ENCODE measurements at places on chromosomes 4 and X. TPM values are rescaled to one million over a fixed set of nuclear protein-coding genes. Genes with fewer than 3 reads are reported as not detected.

The SLC9B1 gene
- 1.5 TPM for total RNA-seq

The USP17L25 gene
- total RNA-seq = not detected

The DCAF4L1 gene
- total RNA-seq = 0.35 TPM

The ITIH6 gene
- not detected for total RNA-seq

The EMCN gene
- total RNA-seq = not detected

The SCFD2 gene
- 31.0 TPM for total RNA-seq

The CACNA1F gene
- total RNA-seq = 1.2 TPM

The GAGE1 gene
- not detected for total RNA-seq

The CTSO gene
- total RNA-seq = 13.7 TPM

The FATE1 gene
- total RNA-seq = not detected

The FAM236A gene
- not detected for total RNA-seq

- H3K36me3 ChIP-seq = no peaks in the 10 kb centered on the region
- H3K27me3 ChIP-seq = no peaks in the 10 kb centered on the region
- H3K27ac ChIP-seq = no peak overlapping the region
- H3K4me1 ChIP-seq = peaks cover 7% of the 10 kb centered on the region
- no peak for DNase-seq
Observed at GRCh38 chr4:86963697-86964096, 28.9 kb downstream of the AFF1 start.

DNA sequence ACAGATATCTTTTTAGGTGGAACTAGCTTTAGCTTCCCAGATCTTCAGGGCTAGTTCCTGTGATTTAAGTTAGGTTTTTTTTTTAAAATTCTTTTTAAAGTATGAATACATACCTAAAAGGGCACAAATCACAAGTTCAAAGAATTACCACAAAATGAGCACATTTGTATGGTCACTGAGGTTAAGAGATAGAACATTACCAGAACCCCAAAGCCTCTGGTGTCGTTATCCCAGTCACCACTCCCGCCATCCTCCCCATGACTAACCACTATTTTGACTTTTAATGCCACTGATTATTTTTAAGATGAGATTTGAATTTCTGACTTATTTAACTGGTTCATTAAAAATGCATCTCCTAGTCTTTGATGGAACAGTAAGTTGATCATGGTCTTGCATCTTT lies 5.4 kb downstream of the PGK1 start:
- DNase-seq = no peak
- no peak overlapping the region for H3K4me3 ChIP-seq
- peaks cover 29% of the 10 kb centered on the region for H3K4me1 ChIP-seq
- H3K27me3 ChIP-seq = no peaks in the 10 kb centered on the region
- peak overlapping the region; percentile 97 for H3K27ac ChIP-seq

GRCh38 chr4:27112587-27112986 lies 251.9 kb downstream of the STIM2 start:
- H3K36me3 ChIP-seq = no peaks in the 10 kb centered on the region
- H3K27ac ChIP-seq = no peak overlapping the region
- DNase-seq = no peak
- H3K4me3 ChIP-seq = no peak overlapping the region

- H3K4me1 ChIP-seq = peaks cover 18% of the 10 kb centered on the region
- no peak for DNase-seq
- H3K36me3 ChIP-seq = peaks cover 5% of the 10 kb centered on the region
- no peak overlapping the region for H3K27ac ChIP-seq
Observed at GRCh38 chr4:76302826-76303438, 3.6 kb upstream of the STBD1 start.

GRCh38 chr4:64670647-64671046 lies 261.4 kb upstream of the TECRL start:
- no peaks in the 10 kb centered on the region for H3K36me3 ChIP-seq
- H3K27me3 ChIP-seq = no peaks in the 10 kb centered on the region
- no peak overlapping the region for H3K4me3 ChIP-seq

DNA sequence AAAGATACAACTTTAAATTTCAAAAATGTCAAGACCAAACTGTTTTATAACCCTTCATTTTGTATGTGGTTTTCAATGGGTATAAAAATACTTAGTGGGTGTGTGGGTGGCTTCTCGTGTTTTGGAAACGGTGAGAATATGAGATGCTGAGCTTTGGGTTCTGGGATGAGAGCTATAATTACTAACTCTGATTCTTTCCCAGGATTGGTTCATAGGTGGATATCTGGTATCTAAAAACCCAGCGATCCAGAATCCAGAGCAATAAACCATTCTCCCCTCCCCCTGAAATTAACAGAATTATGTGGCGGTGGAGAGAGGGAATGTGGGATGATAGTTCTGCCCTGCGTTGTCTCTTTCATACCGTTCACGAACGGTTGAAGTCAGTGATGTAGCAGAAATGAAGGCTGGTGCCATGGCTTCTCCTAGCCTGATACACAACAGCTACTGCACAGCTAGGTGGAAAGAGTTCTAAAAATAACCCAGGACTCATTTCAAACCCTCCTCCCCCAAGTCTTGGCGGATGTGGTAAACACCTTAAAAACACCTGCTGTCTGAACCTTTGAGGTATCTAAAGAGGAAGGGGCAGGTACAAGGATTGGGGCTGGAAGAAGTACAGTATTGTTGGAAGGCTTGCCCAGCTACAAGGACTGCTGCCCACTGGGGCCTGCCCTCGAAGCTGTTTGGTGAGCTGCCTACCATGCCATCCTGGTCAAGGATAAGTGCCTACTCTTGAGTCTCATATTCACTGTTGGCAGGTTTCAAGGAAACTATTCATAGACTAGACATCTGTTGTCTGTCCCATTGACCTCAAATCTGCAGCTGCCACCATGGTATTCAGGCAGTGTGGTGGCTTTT lies 44.5 kb downstream of the SEPTIN11 start:
- peak overlapping the region; percentile 19 for H3K27ac ChIP-seq
- peaks cover 28% of the 10 kb centered on the region for H3K4me1 ChIP-seq
- peak overlapping the region; percentile 52 for H3K4me3 ChIP-seq
- no peaks in the 10 kb centered on the region for H3K27me3 ChIP-seq
- no peaks in the 10 kb centered on the region for H3K36me3 ChIP-seq

- DNase-seq = no peak
- peaks cover 17% of the 10 kb centered on the region for H3K36me3 ChIP-seq
- H3K4me1 ChIP-seq = no peaks in the 10 kb centered on the region
- H3K4me3 ChIP-seq = no peak overlapping the region
Observed at GRCh38 chr4:142194905-142195304, 558.5 kb downstream of the IL15 start.

DNA sequence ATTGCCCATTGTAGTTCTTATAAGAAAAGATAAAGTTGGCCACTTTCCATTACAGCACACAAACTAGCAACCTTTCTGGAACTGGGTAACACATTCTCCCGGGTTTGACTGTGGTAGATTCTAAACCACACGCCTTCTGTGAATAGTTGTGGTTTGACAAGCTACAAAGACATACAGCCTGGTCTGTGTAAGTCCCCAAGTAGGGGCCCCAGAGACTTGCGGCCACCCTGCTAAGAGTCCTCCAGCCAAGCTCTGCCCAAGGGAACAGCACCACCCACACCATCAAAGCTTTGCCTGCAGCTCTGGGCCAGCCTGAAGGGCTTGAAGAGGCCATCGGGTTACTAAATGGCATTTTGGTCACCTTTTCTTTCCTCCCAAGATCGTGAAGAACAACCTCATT lies 203.4 kb downstream of the MAML3 start:
- H3K36me3 ChIP-seq = no peaks in the 10 kb centered on the region
- no peaks in the 10 kb centered on the region for H3K27me3 ChIP-seq
- no peak for DNase-seq

- no peak overlapping the region for H3K27ac ChIP-seq
- H3K36me3 ChIP-seq = no peaks in the 10 kb centered on the region
- no peaks in the 10 kb centered on the region for H3K4me1 ChIP-seq
- no peak for DNase-seq
Observed at GRCh38 chr4:85968945-85969819, 390.7 kb downstream of the MAPK10 start.

Data from naive thymus-derived CD4-positive, alpha-beta T cell (primary cell).